MCF 10A (cell line): ENCODE measurements at places on chromosomes 7 and 10. TPM values are rescaled to one million over a fixed set of nuclear protein-coding genes. Genes with fewer than 3 reads are reported as not detected.

- no peak for DNase-seq
Measured at GRCh38 chr10:68560943-68561864, 1.1 kb downstream of the TET1 start.

DNA sequence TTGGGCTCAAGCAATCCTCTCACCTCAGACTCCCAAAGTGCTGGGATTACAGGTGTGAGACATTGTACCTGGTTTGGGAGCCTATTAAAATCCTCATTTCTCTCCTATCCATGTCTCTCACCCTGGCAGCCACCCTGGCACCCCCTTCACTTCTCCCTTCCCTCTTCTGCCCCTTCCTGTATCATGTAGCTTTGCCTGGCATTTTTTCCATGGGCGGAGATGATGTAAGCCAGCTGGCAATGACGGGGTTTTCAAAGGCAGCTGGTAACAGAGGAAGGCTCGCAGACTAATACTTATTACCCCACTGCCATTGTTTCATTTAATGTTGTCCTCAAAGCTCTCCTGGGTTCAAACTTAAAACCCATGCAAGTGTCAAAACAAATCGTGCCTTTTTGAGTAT lies 61.9 kb downstream of the RGS10 start:
- DNase-seq, result peak; percentile 18

DNA sequence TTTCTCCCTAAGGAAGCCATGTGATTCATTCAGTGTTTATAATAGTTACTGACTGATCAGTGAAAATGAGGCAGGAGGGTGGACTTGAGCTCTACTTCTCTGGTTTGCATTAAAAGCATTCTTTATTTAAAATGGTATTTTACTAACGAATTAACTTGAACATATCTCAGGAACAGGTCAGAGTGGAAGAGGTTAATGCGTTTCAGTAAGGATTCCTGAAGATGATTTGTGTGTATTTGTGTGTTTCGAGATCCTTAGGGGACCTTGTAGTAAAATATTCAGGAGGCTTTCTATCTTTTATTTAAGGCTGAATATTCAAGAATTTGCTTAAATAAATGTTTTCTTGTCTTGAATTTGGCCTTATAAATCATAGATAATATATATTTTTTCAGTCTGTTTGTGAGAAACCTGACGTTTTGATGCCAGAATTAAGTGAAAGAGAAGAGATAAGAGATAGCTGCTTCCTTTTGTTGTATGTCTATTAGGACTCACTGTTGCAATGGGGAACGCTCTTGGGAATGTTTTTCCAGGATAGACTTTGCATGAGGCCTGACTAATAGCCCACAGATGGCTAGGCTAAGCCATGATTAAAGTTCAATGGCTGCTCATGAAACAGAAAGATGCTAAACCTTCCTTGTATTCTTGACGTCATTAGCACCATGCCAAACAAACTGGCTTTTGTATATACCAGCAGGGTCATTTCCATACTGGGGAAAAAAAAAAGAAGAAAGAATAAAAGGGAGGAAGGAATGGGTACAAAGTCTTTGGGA lies 93.8 kb upstream of the MTPN start:
- DNase-seq, result no peak

DNA sequence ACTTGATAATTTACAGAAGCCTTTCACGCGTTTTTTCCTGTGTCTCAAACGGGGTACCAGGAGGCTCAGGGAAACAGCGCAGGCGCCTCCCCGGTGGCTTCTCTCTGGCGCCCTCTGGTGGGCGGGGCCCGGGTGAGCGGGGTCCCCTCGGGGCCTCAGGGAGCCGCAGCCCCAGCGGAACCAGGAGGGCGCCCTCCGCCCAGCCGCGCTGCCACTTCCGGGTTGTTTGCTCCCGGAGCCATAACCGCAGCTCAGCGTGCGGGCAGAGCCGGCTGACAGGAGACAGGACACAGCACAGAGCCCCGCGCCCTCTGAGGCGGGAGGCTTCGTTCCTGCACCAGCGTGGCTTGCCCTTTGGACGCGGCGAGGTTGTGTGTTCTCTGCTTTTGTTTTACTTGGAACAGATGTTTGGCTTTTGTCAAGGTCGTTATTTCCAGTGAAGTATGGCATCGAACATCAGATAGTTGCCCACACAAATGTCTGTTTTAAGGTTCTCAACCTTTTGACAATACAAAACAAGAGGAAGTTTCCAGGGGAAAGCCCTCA lies 6.9 kb upstream of the CYP2E1 start:
- peak; percentile 58 for DNase-seq

SEC31B gene
- 10.6 and 14.0 TPM in 2 replicates for total RNA-seq

DNA sequence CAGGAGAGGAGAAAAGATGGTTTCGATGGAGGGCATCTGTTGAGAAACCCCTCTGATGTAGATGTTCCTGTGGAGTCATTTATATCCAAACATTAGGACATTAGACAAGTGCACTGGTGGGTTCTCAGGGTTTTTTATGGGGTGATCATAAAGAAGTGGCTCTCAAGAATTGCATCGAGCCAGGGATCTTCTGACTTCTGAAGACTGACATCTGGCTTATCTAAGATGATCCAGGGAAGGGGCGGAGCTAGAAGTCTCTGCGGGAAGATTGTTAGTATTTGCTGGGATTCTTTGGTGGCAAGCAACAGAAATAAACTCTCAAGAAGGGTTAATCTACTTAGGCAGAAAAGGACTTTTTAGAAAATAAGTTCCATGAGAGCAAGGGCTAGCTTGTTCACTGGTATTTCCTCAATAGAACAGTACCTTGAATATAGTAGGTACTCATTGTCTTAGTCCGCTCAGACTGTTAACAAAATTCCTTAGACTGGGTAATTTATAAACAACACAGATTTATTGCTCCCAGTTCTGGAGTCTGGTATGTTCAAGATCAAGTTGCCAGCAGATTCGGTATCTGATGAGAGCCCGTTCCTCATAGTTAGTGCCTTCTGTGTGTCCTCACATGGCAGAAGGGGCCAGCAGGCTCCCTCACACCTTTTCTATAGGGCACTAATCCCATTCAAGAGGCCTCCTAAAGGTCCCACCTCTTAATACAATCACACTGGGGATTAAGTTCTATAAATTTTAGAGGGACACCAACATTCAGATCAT lies 28.5 kb upstream of the SYPL1 start:
- no peak for DNase-seq

DNA sequence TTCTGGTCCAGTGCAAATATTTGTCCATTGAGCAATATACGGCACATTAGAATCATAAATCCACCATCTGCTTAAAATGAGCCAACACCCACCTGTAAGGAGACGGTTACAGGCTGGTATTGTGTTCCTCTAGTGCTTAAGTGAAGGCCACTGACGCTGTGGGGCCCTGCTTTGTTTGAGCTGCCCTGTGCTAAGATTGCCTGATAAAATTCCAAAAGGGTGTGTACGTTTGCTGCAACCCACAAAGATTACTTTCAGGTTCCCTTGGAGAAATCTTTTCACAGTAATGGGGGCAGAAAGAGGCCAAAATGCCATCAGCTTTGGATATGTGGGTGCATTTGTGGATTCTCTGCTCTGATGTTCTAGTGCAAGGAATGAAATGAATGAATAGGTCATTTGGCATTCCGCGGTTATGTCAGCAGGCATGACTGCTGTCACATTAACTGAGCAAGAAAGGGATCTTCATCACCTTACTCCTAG lies 34.4 kb downstream of the AGR3 start:
- DNase-seq, result peak; percentile 16

ABCA13 gene
- 0.20 and 0.30 TPM in 2 replicates for total RNA-seq

DNA sequence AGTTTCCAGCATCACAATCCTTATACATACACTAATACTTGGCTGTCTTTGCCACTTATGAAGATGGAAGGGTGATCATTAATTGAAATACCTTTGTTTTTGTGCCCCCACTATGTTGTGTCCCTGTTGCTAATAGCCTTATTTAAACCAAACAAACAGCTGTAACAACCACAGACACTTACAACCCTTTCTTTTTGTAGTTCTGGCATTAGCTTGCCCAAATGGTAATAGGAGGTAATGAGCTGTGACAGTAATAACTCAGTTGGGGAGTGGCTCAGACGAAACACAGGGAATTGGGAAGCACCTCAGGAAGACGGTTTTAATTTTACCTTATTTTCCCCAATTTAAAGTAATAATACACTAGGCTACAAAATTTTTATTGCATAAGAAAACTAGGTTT lies 83.4 kb downstream of the MDFIC start:
- DNase-seq, result no peak

- DNase-seq, result no peak
Measured at GRCh38 chr7:91324663-91325062, 60.4 kb downstream of the FZD1 start.

- no peak for DNase-seq
Measured at GRCh38 chr7:49775949-49776443, 2.6 kb downstream of the VWC2 start.

DNA sequence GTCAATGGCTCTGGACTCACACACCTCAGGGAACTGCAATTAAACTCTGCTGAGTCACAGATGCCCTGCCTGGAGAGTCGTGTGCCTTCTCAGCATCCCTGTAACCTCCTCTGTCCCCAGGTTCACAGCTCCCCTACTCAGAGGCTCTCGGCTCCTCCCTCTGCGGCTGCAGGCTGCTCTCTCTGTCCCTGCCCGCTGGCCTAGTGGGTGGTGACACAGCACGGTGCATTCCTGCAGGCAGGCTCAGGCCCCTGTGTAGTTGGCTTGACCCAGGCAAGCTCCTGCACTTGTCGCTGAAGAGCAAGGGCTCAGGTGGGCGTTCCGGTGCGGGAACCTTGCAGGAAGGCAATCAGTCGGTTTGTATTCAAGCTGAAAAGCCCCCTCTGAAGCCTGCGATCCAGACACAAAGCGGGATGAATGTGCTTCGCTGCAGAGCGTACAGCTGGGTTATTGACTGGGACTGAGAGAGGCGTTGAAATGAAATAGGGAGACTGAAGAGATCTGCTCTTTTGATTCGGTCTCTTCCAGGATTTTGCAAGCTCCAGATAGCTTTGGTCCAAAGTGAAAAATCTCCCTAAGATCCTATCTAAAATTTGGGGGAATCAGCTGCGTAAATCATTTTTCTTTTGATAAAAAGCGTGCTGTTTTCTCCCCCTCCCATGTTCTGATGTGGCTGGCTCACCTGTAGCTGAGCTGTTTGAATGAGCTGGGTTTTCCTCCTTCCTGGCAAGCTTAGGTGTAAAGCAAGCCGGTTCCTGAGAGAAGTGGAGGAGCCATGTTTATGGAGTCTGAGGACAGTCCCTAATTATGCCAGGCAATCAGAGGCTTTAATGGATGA lies 208.7 kb upstream of the PHYHIPL start:
- DNase-seq, result no peak

PIP gene
- total RNA-seq, result not detected in 2 replicates

WNT8B gene
- not detected in 2 replicates for total RNA-seq

DNA sequence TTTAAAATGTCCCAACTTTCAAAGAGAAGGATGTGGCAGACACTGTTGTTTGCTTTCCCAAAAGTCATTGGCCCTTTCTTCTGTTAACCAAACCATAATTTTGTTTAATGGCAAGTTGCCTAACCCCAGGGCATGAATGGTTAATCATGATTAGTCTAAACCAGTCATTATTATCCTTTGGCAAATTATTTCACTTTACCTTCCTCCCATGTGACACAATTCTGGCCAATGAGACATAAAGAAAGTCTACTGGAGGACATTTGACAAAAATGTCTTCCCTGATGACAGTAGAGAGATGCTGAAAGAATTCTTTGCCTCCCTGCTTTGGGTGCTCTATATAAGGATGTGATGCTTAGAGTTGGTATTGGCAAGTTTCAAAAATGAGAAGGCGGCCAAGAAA lies 101.9 kb downstream of the PODXL start:
- no peak for DNase-seq

DNA sequence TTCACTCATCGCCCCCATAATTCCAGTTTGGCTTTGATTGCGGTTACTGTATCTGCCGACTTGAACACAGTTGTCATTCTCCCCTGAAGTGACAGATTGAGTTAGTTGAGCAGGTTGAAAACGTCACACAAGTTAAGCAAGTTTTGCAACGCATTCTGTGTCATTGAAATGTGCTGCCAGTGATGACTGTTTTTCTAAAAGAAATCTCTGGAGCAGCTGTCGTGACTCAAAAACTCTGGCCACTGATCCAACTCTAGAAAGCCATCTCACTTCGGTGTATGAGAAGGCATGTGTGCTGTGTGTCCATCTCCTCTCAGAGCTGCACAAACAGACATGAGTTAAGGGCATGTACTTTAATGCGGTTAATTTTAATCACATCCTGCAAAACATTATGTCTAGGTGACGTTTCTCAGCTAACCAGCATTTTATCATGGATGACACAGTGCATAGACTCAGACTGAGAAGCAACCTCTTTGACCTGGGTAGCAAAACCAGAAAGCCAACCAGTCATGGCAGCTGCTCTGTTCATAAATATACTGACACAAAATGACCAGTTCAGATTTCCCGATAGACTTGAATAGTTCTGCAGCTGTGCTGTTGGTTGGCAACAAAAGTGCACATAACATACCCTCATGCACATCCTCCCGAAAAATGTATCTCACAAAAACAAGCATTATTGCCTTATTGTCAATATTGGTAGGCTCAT lies 69.3 kb downstream of the CSTF2T start:
- no peak for DNase-seq

- DNase-seq, result peak; percentile 85
Measured at GRCh38 chr7:36670585-36671431, 53.5 kb downstream of the AOAH start.

GRCh38 chr7:157046681-157047080 lies 36.2 kb upstream of the MNX1 start:
- DNase-seq, result peak; percentile 25

DNA sequence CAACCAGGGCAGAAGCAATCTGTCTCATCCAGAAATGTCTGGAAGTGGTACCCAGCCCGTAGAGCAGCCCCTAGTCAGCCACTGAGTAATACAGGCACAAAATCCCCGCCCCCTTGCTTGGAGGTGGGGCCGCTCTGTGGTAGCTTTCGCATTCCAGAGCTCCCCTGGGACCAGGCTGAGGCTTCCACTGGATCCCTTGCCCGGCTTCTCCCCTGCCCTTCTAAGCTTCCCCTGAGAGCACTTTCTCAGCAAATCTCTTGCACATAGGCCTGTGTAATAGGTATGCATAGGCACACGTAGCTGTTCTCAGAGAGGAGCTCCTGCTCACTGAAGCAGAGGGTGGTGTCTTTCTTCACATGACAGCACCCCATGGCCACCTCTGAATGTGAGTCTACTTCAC lies 144.2 kb downstream of the BMS1 start:
- peak; percentile 33 for DNase-seq

DNA sequence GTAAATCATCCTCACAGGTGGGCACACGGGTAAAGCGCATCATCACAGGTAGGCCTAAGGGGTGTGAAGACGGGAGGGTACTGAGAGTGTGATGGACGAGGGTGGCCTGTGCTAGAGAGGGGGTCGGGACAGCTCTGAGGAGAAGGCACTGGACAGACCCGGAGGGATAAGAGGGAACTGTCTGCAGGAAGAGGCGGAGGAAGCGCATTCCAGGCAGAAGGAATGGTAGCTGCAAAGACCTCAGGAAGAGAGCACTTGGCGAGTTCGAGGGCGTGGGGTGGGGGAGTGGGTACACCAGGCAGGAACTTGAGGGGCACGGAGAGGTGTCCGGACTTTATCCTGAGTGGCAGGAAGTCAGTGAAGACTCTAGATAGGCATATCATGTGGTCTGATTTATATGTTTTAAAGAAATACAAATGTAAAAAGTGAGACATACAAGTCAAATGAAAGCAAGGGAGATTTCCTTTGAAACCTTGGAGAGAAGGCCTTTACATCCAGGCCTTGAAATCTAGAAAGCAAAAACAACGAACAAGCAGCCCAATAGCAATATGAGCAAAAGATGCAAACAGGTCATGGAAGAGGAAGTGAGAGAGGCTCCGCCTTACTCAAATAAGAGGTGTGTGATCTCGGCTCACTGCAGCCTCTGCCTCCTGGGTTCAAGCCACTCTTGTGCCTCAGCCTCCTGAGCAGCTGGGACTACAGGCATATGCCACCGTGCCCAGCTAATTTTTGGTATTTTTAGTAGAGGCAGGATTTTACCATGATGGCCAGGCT lies 3.6 kb downstream of the LHPP start:
- no peak for DNase-seq

- DNase-seq, result no peak
Measured at GRCh38 chr7:43679210-43680068, 49.9 kb downstream of the COA1 start.

CCDC146 gene
- total RNA-seq, result 2.7 and 3.9 TPM in 2 replicates
